Right ventricle myocardium inferior (tissue), 1 donor: ENCODE measurements at places on chromosomes 16 and 17. TPM values are rescaled to one million over a fixed set of nuclear protein-coding genes. Genes with fewer than 3 reads are reported as not detected.

GRCh38 chr17:41392278-41392677 is 5.1 kb downstream of the KRT31 start:
- no peak for DNase-seq

DNA sequence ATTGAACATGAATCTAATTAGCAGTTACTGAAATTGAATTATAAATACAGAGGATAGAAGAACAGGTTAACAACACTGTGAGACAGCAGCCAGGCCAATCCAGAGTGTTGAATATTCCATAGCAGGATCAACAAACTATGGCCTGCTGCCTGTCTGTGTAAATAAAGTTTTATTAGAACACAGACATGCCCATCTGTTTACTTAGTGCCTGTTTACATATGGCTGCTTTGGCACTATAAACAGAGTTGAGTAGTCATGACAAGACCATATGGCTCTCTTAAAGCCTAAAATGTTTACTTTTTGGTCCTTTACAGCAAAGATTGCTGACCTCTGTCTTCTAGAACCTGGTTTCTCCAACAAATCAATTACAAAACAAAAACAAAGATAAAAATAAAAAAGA is 115.4 kb upstream of the CDC42EP4 start:
- DNase-seq: no peak

- no peak for DNase-seq
Observed at GRCh38 chr17:13619462-13619861, 17.7 kb upstream of the HS3ST3A1 start.

- no peak for DNase-seq
Observed at GRCh38 chr16:81279392-81279791, 35.4 kb upstream of the GAN start.

GRCh38 chr17:81129711-81130367 is 35.5 kb upstream of the PVALEF start:
- DNase-seq: no peak

GRCh38 chr16:3193221-3194212 is 5.5 kb downstream of the OR1F1 start:
- no peak for DNase-seq

The TBX6 gene
- total RNA-seq: 0.51 TPM

GRCh38 chr16:50202926-50203624 is 50.0 kb downstream of the TENT4B start:
- no peak for DNase-seq

DNA sequence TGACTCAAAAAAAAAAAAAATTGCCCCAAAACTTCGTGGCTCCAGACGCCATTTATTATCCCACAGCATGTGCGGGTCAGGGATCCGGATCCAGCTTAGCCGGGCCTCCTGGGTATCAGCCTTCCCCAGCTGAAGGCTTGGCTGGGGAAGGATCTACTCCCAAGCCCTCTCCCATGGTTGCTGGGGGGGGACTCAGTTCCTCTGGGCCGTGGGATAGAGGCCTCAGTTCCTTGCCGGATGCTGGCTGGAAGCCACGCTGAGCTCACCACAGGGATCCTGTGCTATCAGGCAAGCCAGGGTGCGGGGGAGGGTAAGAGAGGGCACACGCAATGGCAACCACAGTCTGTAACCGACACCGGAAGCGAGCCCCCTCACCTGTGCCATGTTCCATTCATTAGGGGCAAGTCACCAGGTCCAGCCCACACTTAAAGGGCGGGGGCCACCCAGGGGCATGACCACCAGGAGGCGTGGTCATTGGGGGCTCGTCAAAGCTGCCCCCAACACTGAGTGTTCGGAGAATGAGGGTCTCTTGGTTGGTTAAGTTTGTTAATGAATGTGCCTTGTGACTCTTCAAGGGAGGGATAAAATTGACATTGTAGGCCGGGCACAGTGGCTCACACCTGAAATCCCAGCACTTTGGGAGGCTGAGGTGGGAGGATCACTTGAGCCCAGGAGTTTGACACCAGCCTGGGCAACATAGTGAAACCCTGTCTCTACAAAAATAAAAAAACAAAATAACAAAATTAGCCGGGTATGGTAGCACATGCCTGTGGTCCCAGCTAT is 210.0 kb upstream of the GSE1 start:
- DNase-seq: peak; percentile 77

The OSGIN1 gene
- 8.2 TPM for total RNA-seq

DNA sequence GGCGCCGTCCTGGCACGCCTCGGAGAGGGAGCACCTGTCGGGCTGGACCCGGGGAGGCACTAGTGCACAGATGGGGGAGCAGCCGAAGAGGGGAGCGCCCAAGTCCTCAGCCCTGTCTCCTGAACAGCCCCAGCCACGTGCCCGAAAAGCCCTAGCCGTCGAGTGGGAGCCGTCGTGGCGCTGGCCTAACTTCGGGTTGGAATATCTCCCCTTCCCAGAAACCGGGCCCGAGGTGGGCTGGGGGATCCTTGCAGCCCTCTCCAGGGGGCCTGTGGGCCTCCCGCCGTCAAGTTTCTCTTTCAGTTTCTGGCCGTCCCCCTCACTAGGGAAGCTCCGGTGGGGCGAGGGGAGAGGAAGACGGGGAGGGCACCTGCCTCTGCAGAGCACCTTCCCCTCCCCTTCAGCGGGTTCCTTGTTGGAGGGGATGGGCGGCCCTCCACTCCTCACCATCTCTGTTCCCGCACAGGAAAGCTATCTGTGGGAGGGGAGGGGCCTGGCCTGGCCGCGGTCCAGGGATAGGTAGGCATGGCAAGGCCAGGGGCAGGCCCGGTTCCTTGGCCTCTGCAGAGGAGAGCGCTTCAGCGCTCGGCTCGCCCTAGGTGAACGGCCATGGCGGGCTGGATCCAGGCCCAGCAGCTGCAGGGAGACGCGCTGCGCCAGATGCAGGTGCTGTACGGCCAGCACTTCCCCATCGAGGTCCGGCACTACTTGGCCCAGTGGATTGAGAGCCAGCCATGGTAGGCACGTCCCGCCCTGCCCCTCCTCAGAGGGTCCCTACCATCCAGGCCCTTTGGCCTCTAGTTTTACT is 709 bp downstream of the STAT5A start:
- peak; percentile 81 for DNase-seq

DNA sequence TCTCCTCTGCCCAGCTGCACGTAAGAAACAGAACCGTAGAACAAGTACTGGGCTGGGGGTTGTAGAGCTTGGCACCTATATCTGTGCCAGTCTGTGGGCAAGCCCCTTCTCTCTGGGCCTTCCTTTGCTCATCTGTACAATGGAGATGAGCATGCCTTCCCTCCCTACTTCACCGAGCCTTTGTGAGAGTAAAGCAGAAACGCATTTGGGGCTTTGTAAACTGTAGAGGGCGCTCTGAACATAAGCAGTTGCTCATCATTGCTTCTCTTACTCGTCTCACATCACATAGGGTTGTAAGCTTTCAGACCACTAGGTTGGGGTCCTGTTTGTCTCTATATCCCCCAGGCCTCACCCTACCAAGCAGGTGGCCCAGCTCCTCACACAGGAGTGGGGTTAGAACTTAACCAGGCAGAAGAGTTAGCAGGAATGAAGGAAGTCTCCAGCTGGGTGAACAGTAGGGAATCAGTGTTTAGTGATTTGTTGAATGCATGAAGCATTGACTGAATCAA is 15.1 kb downstream of the SAMD14 start:
- no peak for DNase-seq

- DNase-seq: peak; percentile 62
Observed at GRCh38 chr17:35243561-35244340, 879 bp downstream of the SLFN5 start.

DNA sequence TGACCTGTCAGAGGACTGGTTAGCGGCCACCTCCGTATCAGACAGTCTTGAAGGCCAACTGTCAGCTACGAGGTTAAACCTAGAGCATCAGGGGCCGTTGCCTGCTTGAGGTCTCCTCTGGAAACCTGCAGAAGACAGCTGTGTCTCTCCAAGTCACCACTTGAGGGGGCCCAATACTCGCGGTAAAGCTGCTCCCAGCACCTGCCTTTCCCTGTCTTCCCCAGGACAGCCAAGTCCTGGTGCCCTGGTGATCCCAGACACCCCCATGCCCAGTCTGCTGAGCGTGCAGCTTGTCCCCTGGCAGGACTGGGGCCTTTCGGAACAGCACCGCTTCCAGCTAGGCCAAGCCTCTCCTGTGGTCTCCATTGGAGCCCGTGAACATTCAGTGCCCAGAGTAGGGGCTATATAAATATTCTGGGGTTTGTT is 80.1 kb downstream of the DNAH17 start:
- DNase-seq: peak; percentile 82

DNA sequence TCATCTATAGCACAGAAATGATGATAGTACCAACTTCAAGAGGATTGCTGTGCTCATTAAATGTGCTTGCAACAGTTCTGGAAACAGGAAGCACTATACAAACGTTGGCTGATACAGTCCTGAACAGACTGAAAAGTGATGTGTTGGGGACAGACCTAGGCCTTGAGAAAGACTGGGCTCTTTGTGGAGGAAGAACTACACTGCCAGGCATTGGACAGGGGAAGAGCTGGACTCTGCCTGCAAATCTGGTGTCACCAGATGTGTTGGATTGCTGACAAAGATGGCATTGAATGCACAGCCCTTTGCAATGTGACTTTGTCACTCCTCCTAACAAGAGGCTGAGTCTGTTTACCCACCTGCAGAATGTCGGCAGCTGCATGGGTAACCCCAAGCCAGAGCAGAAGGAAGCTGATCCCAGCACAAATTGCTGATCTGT is 12.4 kb upstream of the ST6GALNAC2 start:
- DNase-seq: no peak

The CTF1 gene
- total RNA-seq: 8.7 TPM

The ZNF646 gene
- total RNA-seq: 9.9 TPM

DNA sequence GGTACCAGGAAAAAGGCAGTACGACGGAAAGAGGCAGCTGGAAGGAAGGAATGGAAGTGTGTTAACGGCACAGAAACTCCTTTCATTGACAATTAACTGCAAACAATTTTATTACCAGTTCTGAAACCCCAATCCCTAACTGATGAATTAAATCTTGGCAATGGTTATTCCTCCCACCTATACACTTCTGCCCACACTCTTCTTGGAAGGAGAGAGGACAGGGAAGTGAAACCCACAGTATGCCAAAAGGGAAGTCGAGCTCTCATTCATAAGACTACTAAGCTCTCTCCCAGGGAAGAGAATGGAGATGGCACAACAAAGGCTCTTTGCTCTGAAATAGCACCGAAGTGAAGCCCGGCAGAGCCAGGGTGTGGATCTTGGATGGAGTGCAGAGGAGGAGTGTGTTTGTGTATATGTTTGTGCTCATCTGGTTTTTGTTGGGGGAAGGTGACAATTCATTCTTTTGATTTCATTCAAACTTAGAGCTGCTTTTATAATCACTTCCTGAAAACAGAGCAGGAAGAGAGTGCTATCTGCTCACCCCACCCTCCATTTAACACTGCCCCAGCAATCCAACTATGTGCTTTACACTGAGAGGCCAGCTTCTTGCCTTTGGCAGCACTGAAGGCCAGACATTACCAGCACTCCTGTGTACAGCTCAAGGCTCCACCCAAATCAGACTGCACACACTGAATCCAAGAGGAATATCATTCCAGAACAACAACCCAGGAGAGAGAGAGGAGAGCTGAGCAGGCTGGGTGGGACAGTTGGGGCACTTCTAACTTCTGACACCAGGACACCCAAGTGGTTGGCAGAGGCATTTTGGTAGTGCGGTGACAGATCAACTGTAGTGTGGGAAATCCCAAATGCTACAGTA is 68.7 kb downstream of the HIC1 start:
- no peak for DNase-seq

GRCh38 chr16:87847467-87847784 is 21.9 kb downstream of the SLC7A5 start:
- DNase-seq: no peak

The CDH16 gene
- 0.16 TPM for total RNA-seq

- DNase-seq: no peak
Observed at GRCh38 chr17:70624211-70624610, 454.9 kb downstream of the KCNJ2 start.

- DNase-seq: no peak
Observed at GRCh38 chr17:9974448-9975381, 69.6 kb upstream of the RCVRN start.

GRCh38 chr16:54455030-54455725 is 168.6 kb upstream of the IRX3 start:
- no peak for DNase-seq

- DNase-seq: no peak
Observed at GRCh38 chr16:58028541-58029070, 3.1 kb downstream of the MMP15 start.

DNA sequence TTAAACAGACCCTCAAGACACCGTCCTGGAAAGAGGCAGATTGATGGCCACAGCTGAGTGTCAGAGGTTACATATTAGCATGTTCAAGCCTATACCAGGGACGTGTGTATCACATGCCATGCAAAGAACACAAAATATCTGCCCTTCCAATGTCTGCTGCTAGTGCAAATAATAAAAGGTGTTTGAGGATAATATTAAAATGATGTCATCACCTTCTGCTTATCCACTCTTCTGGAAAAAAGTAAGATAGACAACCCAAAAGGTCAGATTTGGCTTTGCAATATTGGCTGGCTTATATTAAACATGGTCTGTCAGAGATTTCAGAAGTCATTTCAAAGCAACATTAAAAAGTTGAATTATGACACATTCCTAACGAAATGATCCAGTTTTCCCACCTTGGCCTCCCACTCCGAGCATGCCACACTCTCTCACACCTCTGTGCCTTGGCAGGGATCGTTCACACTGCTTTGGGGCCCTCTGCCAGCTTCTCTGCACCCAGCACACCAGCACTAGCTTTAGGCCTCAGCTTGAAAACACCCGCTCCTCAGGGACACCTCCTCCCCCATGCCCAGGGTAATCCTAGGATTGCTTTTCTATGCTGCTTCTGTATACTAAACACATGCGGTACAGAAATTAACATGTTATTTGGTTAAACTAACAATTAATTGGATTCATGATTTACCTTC is 248.2 kb downstream of the NTN1 start:
- no peak for DNase-seq

- no peak for DNase-seq
Observed at GRCh38 chr17:13702266-13702665, 100.5 kb upstream of the HS3ST3A1 start.

- DNase-seq: no peak
Observed at GRCh38 chr17:41513168-41513547, 5.5 kb downstream of the KRT15 start.

DNA sequence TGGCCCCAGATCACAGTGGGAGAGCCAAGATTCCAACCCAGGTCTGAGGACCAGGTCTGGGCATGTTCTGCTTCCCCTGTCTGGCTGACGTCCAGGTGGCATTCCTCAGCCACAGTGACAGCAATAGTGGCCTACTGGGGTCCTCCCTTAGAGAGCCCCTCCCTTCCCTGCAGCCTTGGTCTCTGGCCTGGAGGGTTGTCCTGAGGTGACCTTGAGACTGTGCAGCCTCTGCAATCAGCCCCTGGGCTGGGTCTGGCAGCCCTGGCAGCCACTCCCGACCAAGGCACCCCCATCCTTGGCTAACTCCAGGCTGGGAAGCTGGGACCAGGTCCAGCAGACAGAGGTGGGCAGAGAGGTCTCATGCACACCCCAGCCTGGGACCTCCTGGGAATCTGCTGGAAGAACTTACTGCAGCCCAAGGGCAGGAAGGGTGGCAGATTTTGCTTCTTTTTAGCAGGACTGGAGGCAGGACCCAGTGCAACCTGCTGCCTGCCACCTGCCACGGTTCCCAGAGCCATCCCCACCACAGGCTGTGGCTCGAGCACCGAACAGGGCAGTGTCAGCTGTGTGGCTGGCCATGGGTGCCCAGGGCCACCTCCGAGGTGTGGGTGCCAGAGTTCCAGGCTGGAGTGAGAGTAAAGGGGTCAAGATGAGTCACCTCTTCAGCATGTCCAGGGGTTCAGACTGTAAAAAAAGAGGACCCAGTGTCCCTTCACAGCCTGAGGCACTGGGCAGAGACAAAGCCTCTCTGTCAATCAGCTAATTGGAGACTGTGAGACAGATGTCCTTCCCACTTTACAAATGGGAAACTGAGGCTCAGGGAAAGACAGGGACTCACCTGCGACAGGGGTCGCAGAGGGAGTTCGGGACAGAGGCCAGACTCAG is 12.6 kb downstream of the GRB7 start:
- DNase-seq: no peak

GRCh38 chr17:62950067-62950466 is 16.0 kb upstream of the TANC2 start:
- DNase-seq: no peak
